ENCODE measurements at places on chromosomes 7 and 10.

DNA sequence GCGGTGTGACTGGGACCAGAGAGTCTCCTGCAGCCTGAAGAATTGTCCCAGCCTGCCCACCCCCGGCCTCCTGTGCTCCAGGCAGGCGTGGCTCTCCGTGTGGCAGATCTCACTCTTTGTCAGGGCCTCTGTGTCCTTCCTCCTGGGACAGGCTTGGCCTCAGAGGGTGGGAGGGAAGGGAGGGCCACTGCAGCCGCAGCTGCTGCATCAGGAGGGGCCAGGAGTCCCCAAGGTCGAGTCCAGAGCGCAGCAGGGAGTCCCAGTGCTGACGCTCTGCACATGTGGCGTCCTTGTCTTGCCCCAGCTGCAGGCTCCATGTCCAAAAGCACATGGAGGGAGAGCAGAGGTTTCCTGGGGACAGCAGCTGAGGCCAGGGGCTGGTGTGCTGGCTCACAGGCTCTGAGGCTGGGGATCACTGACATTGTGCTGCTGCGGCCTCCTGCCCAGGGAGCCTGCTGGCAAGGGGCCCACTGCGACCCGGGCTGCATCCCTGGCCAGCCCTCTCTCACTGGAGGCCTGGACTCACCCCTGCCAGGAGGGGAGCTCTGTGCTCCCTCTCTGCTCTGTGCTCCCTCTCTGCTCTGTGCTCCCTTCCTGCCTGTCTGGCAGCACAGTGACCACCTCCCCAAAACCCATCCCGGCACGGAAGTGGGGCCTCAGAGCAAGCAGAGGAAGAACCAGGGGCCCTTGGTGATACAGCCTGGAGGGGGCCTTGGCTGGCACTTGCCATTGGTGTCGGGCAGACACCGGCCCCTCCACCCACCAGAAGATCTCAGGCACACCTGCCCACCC lies 114.6 kb upstream of the RET start:
- DNase-seq: no peak

GRCh38 chr10:93026072-93026471 lies 34.5 kb upstream of the CYP26C1 start:
- DNase-seq: no peak

DNA sequence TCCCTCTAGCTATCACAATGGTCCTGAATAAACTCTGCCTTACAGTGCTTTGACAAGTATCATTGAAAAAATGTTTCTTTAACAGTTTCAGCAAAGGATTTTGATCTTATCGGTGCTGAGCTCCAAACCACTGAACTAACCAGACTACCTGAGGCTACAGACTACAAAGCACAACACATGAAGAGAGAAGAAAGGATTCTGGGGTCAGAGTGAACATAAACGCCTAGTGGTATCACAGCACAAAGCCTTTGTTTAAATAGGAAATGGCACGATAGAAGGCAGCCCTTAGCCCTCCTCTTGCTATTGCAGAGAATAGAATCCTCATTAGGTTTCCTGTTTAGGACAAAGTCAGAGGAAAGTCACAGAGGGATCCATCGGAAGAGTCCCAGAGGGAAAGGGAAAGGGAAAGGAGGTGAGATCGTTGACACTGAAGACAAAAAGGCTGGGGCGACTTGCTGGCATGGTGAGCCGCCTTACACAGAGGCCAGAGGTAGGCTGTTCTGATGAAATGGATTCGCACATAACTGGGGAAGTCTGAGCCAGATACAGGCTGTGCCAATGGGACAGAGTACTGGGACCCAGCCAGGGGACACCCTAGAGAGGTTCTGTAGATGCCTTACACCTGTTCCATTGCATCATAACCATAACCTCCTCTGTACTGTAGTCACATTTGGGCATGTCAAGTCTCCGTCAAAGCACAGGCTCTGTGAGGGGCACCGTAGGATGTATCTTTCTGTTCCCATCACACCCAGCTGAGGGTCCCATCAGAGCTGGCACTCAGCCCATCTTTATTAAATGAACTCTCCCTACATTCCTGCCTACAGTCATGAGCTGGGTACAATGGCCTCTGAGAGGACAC lies 71.5 kb downstream of the XPNPEP1 start:
- no peak for DNase-seq

GRCh38 chr7:37944737-37945054 lies 24.3 kb downstream of the EPDR1 start:
- DNase-seq: no peak

- no peak for DNase-seq
Observed at GRCh38 chr7:84477786-84478478, 283.3 kb upstream of the SEMA3A start.

GRCh38 chr7:34322841-34323240 lies 335.2 kb upstream of the NPSR1 start:
- no peak for DNase-seq
